HEK293T (cell line): ENCODE measurements at places on chromosomes 12 and 14.
A peak's percentile ranks its signal among the peaks of the same experiment; 100 is the strongest.

DNA sequence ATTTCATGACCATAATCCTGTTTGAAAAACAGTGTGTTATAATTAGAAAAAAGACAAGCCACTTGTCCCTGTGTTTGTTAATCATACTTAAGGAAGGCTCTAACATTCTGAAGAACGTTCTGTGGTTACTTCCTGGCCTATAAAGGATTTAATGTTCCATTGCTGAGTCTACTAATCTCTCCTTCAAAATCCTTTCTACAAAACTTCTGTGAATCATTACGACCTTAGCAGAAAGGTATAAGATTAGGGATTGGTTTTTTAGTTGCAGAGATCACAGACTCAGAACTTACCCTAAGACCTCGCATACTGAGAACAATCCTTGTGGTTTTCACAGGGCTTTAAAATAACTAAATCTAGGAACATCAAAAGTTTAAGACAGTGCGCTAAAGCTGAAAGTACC is 48.3 kb downstream of the TMCC3 start:
- no peak for DNase-seq

GRCh38 chr12:120485961-120486881 is 9.7 kb upstream of the DYNLL1 start:
- no peak for DNase-seq

GRCh38 chr12:24044941-24045703 is 95.7 kb upstream of the SOX5 start:
- DNase-seq: no peak

DNA sequence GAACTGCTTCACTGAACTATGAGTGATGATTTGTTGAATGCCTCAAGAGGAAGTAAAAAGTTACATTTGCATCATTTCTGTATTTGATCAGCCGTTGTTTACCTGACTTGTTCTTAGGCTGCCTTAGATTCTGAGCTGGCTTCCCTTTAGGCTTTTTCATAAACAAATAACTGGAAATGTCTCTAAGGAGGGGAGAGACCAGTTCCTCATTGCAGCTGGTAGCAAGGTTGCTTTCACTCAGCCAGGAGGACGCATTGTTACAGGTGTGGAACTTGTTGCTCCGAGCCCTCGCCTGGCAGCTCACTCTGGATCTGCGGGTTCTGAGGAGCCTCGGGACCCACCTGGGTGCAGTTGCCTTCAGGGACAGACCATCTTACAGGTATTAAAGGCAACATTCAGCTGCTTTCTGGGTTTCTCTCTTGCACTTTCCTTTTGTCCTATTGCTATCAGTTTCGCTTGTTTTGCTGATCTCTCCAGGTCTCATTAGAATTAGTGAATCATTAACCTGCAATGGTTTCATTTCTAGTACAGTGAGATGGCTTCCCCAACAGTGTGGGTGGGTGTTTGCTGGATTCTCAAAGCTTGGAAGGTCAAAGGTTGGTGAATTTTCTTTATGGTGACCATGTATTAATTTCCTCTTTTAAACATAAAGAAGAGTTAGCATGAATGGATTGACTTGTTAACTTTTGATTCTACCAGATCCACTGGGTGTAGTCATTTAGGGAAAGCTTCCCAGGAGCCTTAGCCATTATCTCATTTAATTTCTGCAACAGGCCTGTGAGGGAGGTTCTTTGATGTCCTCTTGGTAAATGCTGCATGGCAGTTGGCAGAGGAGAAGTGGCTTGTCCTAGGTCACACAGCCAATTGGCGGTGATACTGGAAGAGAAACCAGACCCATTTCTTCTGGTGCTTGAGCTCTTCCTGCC is at the start of gene PLEKHG7:
TSS of gene PLEKHG7 (plus strand) at position 236 of the 926 bp plus-strand sequence. CDS start 3,643 bp downstream, outside the sequence.
- DNase-seq: no peak

DNA sequence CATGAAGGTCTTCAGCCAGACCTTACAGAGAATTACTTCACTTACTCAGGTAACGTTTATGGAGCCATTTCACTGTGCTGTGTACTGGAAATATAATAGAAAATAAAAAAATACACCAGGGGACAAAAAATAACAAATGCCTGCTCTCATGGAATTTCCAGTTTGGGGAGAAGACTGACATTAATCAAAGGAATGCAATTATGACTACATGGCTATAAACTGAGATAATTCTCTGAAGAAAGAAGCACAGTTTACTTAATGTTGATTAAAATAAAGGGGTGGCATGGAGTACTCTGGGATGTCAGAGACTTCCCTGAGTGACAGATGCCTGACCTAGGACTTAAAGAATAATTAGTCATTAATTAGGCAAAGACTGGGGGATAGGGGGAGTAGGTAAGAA is 59.0 kb downstream of the DENND5B start:
- DNase-seq: no peak

DNA sequence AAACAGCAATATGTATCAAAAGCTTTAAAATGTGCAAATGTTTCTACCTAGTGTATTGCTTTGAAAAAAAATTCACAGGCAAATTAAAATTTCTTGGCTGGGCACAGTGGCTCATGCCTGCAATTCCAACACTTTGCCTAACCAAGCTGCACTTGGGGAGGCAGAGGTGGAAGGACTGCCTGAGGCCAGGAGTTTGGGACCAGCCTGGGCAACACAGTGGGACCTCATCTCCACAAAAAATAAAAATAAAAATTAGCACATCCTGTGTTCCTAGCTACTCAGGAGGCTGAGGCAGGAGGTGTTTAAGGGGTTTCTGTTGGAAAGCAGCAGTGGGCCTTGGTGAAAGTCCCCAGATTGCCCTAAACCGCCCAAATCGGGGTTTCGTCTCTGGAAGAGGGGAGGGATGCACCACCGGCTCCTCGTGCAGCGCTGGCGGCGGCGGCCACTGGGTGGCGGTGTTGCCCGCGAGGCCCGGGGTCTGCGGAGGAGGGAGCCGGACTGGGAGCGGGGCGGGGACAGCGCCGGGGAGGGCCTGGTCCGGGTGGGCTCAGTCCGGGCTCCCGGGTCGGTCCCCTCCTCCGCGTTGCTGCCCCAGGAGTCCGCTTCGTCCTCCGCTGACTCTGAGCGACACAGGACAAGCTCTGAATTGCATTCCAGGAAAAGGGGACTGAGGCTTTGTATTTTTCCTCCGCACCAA is 265.6 kb downstream of the AACS start:
- DNase-seq: peak; percentile 85

- DNase-seq: peak; percentile 71
Observed at GRCh38 chr12:93886533-93887511, 209.6 kb downstream of the CRADD start.

GRCh38 chr14:75363570-75364227 is 64.1 kb upstream of the JDP2 start:
- DNase-seq: no peak

DNA sequence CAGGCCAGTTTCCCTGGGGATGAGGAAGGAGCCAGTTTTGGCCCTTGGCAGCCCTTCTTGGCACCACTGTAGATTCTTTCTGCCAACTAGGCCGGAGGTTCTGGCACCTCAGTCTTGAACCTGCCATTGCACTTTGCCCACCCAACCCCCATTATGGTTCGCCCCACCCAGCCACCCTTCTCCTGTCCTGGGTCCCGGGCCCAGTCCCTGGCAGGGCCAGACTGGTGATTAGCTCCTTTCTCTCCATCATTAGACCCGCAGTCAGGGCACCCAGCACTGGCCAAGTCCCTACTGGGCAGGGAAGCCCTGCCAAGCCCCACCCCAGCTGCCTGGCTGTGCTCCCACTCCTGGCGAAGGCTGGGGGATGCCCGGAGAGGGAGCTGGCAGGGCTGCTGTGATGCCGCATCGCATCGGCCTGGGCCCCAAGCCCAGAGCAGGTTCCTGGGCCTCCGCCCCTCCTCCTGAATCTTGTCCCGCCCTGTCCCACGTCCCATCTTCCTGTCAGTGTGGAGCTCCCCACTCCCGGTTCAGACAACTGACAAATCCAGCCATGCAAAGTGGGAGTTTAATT is 9.8 kb downstream of the FAM222A start:
- DNase-seq: no peak

DNA sequence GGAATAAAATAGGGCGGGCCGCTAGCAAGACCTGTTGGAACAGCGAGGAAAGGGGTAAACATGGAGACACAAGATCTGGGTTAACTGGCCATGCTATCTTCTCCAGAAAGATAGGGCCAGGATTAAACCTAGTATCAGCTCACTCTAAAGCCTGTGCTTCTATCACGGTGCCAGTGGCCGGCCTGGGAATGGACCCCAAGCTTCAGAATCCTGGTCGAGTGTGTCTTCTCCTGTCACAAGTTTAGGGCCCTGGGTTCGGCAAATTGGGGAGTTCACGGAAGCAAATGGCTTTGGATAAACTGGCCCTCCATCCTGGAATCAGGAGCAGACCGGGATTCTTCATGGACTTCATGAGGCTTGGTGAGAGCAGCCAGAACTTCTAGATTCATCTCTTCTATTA is 82.2 kb downstream of the LGMN start:
- DNase-seq: no peak

GRCh38 chr12:93191423-93191822 is 186.3 kb upstream of the NUDT4 start:
- no peak for DNase-seq
